ENCODE measurements at places on chromosomes 1 and 21. TPM values are rescaled to one million over a fixed set of nuclear protein-coding genes. Genes with fewer than 3 reads are reported as not detected.

PLA2G2D gene
- polyA plus RNA-seq = not detected

SPRR2G gene
- polyA plus RNA-seq = not detected

EVA1B gene
- polyA plus RNA-seq = 11.5 TPM

HS2ST1 gene
- polyA plus RNA-seq = 7.0 TPM

SELP gene
- 1.0 TPM for polyA plus RNA-seq

RNU1-2 gene
- not detected for polyA plus RNA-seq

PCSK9 gene
- polyA plus RNA-seq = 3.7 TPM

SPRR2D gene
- not detected for polyA plus RNA-seq
